NCI-H524 (cell line): ENCODE measurements at places on chromosomes 2 and 18.

GRCh38 chr2:228318218-228318617 is 136.7 kb upstream of the SPHKAP start:
- peak; percentile 6 for DNase-seq

DNA sequence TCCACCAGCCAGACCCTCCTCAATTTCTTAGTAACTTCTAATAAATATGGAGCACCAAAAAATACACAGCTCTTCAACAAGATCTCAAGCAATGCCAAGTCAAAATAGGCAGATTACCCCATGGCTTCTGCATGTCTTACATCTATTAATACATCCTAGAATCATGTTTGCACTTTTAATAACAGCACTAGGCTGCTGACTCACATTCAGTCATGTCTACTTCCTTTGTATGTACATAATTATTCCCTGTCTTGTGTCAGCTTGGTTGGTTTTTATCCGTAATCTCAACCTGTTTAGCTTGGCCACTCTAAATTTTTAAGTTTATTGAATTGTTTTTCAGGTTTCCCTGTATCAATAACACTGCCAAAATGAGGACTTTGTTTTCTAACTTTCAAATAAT is 420.1 kb upstream of the ACVR2A start:
- DNase-seq = no peak

DNA sequence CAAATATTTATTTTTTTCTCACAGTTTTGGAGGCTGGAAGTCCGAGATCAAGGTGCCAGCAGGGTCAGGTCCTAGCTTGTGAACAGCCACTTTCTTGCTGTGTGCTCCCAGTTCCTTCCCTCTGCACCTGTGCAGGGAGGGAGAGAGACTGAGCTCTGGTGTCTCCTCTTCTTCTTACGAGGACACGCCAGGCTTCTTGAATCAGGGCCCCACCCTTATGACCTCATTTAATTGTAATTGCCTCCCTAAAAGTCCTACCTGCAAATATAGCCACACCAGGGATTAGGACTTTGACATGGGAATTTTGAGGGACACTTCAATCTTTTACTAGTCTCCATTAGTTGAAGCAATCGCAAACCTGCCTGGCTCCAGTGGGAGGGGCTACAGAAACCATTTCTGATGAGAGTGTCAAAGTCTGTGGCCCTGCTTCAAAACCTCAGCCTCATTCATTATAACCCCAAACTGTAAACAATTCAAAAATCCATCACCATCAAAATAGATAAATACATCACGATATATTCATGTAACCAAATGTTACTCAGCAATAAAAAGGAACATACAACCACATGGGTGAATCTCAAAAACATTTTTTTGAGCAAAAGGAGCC is 18.2 kb upstream of the SEH1L start:
- no peak for DNase-seq

DNA sequence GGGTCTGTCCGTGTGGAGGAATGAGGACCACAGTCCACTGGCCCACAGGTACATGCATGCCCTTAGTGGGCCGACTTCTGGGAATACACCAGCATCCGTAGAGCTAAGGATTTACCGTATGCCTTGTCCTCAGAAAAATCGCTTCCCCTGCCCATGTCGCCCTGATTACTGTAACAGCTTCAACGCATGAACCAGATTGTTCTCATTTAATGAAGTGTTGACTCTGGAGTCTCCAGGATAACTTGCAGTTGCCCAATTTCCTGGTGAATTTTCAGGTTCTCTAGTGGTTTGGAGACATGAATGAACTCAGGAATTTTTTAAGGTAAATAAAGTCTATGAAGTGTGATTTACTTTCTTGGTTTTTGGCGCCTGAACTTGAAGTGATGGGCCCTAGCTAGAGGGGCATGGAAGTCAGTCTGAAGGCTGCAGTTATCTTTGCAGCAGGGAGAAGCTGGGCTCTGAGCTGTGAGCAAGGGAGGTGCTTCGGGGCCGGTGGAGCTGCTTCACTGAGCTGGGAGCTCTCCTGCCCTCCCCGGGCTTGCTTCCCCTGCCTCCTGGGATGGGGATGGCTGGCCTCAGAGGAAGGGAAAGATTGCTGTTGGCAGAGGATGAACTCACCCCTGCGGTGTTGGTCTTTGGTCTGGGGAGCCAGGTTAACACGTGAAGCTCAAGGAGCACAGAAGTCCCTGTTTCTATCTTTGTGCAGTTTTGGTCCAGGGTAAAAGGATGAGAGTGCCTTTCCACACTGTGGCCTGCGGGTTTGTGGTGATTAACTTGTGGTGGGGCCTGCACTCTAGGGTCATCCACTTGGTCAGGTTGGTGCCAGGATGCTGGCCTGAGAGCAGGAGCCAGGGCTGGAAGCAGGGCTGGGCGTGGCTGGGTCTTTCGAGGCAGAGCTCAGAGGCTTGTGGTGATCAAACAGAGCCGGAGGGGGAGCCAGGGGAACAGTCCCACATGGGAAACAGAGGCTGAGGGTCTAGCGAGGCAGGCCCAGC is 28.1 kb downstream of the TCF7L1 start:
- DNase-seq = no peak

- no peak for DNase-seq
Measured at GRCh38 chr18:13560306-13560705, 166.1 kb downstream of the FAM210A start.

- no peak for DNase-seq
Measured at GRCh38 chr2:148596018-148596417, 48.5 kb upstream of the EPC2 start.

GRCh38 chr2:108189316-108189715 is 50.5 kb upstream of the SULT1C3 start:
- DNase-seq = no peak

DNA sequence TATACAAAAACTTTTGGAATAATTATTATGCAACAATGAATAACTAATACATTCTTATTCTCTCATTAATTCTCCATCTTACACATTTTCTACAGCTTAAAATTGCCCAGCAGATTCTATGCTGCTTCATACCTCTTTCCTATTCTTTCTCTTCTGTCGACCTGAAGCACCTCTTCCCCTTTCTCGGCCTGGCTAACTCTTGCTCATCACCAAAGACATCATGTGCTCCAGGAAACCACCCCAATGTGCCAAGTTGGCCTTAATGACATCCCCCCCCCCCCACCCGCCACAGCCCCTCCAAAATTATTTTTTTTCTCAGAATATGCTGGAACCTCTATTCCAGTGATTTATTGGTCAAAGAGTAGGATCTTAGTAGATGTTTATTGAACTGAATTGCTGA is 43.6 kb downstream of the ZNF521 start:
- DNase-seq = no peak

GRCh38 chr18:54206447-54206846 is 18.0 kb downstream of the MBD2 start:
- DNase-seq = no peak

DNA sequence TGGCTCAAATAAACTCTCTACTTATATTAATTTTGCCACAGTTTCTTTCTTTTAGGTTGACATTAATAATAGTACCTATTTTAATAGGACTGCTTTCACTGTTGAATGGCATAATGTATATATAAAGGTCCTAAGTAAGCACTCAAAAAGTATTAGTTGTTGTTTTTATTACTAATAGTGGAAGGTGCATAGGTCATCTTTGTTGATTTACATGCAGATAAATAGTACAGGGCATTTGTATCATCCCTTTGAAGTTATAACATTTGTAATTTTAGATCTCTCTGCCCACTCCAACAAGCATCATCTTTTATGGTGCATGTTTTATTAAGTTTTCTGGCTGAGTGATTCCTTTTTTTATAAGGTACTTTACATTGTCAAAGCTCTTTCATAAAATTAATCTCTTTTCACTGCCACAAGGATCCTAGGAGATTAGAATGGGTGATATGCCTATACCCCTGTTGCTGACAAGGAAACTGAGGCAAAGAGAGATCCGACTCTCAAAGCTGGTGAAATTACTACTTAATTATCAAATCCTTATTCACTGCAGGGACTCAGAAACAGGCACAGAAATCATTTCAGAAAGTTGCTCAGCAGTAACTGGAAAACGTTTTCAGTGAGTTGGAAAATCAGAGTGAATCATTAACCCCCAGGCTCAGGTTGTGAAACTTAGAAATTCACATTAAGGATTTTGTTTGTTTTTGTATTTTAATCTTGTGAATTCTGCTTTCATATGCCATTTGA is 299.6 kb downstream of the AGPS start:
- DNase-seq = no peak

DNA sequence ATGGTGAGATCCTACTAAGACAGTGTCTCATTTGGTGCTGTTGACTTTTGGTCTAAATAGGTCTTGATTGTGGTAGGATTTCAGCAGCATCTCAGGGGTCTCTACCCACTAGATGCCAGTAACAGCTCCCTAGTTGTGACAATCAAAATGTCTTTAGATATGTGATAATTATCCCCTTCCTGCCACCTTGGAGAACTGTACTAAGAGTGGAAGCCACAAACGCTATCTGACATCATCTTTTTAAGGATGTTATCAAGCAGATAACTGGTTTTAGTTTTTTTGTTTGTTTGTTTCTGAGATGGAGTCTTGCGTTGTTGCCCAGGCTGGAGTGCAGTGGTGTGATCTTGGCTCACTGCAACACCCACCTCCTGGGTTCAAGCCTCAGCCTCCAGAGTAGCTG is 3.1 kb downstream of the MGAT5 start:
- DNase-seq = no peak

- no peak for DNase-seq
Measured at GRCh38 chr2:234880551-234881211, 71.1 kb upstream of the SH3BP4 start.

DNA sequence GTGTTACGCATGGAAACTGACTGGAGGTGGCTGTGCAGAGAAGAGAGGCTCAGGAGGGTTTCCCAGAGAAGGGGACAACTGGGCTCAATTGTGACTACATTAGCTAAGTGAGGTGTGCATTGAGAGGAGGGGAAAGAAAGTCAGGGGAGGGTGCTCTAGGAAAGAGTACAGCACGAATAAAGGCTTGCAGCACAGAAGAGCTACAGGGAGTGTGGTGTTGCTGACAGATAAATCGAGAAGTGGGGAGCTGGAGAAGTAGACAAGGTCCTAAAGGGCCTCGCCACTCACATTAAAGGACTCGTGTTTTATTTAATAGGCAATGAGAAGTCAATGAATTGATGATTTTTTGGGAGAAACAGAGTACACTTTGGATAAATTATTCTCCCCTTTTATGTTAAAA is 65.7 kb upstream of the CTAGE1 start:
- DNase-seq = no peak

DNA sequence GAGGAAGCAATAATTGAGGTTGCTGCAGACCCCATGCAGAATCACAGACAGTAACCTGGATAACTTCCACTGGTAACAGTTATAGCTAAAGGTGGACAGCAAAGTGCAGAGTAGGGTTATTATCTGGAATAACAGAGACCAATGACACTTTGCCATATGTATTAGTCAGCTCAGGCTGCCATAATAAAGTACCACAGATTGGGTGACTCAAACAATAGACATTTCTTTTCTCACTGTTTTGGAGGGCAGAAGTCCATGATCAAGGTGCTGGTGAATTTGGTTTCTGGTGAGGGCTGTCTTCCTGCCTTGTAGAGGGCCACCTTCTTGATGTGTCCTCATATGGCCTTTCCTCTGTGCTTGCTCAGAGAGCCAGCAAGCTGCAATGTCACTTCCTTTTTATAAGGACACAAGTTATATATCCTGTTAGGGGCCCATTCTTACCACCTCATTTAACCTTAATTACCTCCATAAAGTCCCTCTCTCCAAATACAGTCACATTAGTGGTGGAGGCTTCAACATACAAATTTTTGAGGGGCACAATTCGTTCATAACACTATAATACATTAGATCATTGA is 191.0 kb upstream of the LRP1B start:
- DNase-seq = no peak

GRCh38 chr18:49648326-49648725 is 86.5 kb downstream of the LIPG start:
- DNase-seq = no peak

- no peak for DNase-seq
Measured at GRCh38 chr2:164046040-164046439, 310.2 kb upstream of the FIGN start.

GRCh38 chr2:30914456-30914855 is 107.2 kb upstream of the CAPN13 start:
- no peak for DNase-seq

DNA sequence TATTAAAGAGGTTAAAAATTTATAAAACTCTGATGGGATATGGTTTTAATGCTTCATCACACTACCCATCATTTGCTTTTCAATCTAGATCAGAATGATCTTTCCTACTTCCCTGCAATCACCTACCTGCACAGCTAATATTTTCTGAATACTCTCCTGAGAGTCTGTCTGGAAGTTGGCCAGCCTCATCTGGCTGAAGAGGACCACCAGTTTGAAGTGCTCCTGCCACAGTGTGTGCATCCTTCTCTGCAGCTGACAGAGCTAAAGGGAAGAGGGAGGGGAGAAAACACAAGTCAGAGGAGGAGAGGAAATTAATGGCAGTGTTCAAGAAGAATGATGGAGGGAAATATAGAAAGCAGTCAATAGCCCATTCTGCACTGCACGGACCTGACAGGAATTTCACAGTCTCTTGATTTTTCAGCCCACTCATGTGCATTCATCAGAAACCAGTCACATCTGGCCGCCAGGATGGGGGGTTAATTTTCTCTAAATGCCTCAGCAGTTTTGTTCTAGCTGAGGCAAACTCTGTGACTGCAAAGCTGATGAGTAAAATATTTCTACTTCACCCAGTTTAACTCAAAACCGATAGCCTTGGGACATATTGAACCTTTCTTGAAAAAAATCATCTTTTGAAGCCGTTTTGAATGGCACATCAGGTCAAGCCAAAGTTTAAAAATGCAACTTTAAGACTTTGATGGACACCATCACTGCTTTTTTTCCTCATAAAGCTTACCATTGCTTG is 201.8 kb upstream of the KLHL14 start:
- DNase-seq = peak; percentile 31

DNA sequence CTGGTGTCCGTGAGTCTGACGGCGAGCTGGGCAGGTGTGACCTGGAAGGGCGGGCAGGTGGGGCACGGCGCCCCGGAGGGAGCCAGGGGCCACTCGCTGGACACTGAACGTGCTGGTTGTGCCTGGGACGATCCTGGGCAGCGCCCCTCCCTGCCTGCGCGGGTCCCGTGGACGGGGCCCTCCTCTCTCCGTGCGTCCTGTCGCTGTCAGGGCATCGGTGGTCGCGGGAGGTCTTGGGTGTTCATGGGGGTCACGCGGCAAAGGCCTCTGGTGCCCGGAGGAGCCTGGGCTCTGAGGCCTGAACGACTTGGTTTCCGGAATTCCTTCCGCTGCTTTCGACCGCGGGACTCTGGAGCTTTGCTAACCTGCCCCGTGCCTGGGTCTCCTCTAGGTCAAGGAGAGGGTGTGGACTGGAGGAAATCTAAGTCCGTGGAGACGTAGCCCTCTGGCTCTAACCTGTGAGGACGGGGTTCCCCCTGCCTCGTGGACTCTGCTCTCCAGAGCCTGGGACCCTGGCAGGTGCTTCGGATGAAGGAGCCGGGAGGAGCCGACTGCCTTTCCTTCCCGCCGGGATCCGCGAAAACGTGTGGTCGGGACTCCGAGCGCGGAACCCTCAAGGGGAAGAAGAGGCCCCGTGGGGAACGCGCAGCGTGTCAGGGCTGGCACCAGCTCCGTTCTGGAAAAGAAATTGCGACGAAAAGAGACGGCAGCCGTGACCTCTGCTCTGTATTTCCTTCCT is 14.7 kb downstream of the SOX11 start:
- no peak for DNase-seq
